ENCODE measurements at places on chromosomes 6 and 20. TPM values are rescaled to one million over a fixed set of nuclear protein-coding genes. Genes with fewer than 3 reads are reported as not detected.

DNA sequence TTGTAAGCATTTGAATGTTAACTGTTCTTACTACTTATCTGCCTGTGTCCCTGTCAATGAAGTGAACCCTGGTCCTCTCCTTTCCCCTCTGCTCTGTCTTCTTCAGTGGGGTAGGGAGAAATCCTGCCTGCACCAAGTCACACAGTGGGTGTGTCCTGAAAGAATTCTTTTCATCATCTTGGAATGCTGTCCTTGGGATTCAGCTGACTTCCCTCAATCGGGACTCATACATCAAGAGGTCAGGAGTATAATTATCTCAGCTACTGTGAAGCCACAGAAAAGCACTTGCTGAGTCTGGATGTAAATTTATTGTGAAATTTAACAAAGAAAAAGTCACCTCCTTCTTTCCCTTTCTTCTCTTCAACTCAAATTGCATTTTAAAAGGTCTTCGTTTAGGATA, 328.5 kb downstream of the SOX4 start:
- no peak for DNase-seq

- DNase-seq: no peak
Measured at GRCh38 chr6:41570259-41570615, 24.1 kb downstream of the FOXP4 start.

GRCh38 chr20:37841971-37842370, 61.0 kb upstream of the VSTM2L start:
- no peak for DNase-seq

DNA sequence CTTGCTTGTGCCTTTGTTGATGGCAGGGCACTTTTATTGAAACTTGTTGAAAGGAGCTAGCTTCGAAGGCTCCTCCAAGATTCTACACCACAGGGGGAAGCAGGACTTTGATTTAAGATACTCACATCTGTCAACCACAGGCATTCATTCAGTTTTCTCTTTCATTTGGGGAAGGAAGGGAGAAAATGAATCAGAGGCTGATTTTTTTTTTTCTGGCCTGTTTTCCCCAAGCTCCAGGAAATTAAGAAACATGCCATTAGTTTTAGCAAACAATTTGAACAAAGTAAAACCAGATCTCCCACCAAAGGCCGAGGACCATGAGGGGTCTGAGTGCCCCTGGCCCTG, 8.7 kb upstream of the APCDD1L start:
- DNase-seq: no peak

Gene SRSF6
- polyA plus RNA-seq: 46.6 TPM

DNA sequence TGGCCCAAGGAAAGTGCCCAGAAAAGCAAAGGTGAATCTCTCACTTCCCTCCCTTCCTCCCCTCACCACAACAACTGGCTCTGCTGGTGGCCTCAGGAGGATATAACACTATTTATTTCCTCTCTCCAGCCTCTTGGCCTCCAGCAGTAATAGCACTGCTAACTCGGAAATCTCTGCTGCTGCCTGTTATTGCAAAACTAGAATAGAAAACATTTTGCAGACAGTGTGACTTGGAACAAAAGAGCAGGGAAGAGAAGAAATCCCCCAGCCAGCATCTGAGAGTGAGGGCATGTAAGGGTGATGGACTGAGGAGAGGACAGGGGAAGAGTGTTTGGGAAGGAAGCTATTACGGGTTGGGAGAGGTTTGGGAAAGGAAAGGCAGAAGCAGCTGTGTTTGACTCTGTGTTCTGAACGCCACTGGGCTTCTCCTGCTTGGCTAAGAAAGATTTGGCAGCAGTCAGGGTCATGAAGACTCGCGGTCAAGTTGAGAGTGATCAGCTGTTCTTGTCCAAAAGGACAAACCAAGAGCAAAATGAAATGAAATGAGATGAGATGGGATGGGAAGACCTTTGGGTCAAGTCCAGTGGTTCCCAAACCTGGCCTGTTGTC, 81.0 kb upstream of the SNX9 start:
- no peak for DNase-seq

DNA sequence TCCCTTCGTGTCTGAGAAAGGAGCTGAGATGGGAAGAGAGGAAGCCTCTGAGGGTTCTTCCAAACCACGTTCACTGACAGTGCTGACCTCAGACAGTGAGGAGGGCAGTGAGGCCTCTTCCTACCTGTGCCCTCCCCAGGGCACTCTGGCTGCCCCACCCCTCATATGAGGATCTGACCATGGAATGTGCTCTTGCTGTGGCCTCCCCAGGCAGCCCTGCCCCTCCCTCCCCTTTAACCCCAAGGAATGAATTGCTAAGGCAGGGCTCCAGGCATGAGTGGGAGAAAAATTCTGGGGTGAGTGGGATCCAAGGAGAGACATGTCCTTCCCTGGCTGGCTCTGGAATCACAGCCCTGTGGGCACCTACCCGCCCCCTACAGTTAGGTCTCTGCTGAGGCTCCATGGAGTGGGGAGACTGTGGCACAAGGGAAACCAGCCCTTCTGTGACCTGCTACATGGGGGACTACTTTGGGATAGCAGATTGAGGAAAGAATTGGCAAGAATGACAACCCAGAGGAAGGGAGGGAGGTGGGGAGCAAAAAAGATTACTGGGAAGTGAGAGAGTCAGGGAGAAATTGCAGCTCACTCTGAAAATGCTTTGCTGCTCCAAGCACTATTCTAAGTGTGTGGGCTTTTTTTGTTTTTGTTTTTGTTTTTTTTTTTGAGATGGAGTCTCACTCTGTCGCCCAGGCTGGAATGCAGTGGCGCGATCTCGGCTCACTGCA, 29.4 kb downstream of the TNXB start:
- DNase-seq: no peak

GRCh38 chr6:63572747-63573075, 431 bp downstream of the LOC128125822 start:
- DNase-seq: no peak

DNA sequence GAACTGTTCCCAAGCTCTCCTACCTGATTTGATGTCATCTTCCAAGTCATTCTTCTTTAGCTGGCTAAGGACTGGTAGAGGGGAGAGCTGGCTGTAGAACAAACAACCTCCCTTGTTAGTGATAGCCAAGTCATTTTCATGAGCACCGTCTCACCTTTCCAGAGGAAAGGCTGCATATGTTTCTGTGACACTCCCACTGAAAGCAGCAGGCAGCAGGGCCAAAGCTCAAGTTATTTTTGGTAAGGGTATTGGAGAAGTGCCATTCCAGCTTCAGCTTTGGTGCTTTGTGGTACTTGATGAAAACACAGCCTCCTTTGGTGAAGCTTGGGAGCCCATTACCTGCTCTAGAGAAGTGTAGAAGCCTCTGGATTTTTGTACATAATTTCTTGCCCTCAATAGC, 5.4 kb upstream of the DOK5 start:
- no peak for DNase-seq

GRCh38 chr6:45709781-45710220, 305.9 kb downstream of the CLIC5 start:
- DNase-seq: no peak

Gene DHX16
- 38.3 TPM for polyA plus RNA-seq

DNA sequence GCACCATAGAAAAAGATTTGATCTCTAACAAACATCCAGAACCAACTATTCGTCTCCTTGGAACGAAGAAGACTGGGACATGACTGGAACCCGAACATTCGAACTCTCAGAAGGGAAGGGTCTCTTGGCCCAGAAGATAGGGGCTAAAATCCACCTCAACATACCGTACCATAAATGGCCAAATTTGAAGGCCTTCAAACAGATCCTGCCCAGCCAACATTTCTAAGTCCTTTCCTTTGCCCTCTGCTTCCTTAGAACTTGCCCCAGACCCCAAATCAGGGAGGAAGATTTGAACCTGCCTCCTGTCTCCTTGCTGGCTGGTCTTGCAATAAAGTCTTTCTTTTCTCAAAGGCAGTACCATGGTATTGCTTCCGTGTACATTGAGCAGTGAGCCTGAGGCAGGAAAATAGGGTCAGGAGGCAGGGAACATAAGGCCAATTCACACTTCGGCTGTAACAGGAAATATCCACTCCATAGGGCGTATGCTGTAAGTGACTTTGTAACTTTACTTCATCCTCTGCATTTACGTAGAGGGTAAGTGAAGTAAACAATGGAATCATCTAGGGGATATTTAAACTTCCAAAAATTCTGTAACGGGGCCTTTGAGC, 1.8 kb upstream of the PXDC1 start:
- DNase-seq: no peak

GRCh38 chr6:43938178-43939105, 168.4 kb downstream of the VEGFA start:
- no peak for DNase-seq

GRCh38 chr6:129240492-129240853, 357.5 kb downstream of the LAMA2 start:
- no peak for DNase-seq

DNA sequence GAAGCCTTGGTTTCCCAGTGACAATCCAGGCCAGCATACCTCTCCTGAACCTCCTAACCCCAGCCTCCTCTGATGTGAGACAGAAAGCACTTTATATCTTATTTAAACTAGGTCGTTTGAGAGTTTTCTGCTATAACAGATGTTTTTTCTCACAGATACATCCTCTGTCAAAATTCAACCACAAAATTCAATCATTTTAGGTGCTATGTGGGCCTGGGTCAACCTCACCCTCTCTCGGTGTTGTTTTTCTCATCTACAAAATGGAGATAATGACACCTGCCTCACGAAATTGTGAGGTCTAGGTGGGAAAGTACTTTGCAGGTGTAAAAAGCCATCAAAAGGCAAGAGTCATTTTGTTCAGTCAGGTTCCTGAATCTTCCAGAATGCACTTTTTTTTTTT, 46.2 kb upstream of the NFATC2 start:
- DNase-seq: no peak

- no peak for DNase-seq
Measured at GRCh38 chr6:4806337-4806725, 30.1 kb downstream of the CDYL start.

Gene GINS1
- polyA plus RNA-seq: 1.1 TPM

GRCh38 chr20:62822788-62823651, 6.2 kb downstream of the COL9A3 start:
- no peak for DNase-seq

DNA sequence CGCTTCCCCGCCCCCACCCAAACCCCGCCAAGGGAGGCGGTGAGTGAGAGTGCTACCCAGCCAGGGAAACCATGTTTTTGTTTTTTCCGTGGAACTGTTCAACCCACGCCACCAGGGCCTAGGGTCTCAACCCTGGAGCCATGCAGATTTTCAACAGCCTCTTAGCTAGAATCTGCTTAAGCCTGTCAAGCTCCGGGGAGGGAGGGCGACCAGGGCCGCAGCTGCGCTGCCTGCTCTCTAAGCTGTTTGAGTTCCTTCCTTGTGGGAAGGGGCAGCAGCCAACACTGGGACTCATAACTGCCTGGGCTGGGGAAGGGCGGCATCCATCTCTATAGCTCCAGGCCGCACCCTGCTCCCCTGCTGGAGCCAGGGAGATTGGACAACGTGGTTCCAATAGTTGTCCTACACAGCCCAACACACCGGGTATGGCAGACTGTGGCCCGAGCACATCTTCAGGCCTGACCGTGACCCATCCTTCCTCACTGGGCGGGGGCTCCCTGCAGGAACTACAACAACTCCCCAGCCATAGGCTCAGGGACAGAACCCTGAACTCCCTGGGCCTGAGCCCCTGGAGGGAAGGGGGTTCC, 1065.7 kb upstream of the MANEA start:
- DNase-seq: no peak

Gene SASH1
- polyA plus RNA-seq: not detected

GRCh38 chr6:16092990-16093389, 35.9 kb upstream of the MYLIP start:
- no peak for DNase-seq

DNA sequence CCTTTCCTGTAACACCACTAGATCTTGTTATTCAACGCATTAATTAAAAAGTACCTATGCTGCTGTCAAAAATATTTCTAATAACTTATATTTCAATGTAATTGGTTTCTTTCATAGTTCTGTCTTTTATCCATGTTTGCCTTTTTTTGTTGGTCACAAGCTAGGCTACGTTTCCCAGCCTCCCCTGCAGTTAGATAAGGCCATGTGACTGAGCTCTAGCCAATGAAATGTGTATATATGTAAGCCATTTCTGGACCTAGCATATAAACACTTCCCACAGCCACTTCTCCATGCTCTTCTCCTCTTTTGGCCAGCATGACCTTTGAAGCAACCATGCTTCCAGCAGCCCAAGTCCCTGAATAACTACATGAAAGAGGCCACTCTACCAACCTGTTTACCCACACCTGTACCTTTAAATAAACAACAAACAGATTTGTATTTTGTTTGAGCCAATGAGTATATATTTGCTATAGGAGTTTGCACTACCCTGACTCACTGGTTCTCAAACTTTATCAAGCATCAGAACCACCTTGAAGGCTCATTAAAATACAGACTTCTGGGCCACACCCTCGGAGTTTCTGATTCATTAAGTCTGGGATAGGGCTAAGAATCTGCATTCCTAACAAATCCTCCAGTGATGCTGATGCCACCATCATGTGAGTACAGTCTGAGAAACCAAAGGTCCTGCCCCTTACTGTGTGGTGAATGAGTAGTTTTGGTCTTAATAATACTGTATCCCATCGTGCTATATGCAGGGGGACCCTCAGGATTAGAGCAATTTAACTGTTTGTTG, 45.6 kb upstream of the BEND6 start:
- DNase-seq: no peak

Gene CNKSR3
- not detected for polyA plus RNA-seq

Gene RAD21L1
- polyA plus RNA-seq: 0.48 TPM

DNA sequence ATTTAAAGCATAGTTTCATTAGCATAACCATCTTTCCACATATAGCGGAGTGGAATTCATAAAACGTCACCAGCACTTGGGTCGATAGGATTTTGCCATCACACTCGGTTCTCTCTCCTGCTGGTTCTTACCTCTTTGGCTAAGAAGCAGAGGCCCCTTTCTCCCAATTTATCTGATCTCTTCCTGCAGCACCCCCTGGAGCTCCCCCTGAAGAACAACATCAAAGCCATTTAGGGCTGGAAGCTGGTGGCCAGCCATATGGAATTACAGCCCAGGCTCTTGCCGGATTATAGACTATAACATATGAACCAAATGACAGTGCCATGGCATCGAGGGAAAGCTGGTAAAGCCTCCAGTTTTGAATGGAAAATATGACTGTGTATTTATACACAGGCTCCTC, 6.4 kb upstream of the KIF6 start:
- DNase-seq: no peak

DNA sequence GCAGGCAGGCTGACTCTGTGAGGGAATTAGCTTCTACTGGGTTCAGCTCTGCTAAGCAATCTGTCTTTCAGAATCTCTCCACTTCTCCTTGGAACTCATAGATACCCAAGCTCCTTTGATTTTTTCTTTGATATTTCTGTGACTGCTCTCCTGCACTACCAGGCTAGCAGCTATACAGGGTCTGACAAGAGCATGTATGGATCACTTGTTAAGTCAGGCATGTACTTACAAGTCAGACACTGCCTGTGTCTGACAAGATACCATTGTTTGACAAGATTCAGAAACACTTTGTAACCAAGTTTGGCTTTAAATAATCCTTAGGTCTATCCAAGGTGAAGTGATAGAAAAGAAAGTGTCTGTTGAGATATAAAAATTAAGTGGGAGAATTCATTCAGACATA, 79.5 kb downstream of the SESN1 start:
- DNase-seq: no peak

Gene C20orf204
- not detected for polyA plus RNA-seq

Measured in naive thymus-derived CD4-positive, alpha-beta T cell (primary cell).